ENCODE measurements at places on chromosomes 3 and 15.
A peak's percentile ranks its signal among the peaks of the same experiment; 100 is the strongest.

DNA sequence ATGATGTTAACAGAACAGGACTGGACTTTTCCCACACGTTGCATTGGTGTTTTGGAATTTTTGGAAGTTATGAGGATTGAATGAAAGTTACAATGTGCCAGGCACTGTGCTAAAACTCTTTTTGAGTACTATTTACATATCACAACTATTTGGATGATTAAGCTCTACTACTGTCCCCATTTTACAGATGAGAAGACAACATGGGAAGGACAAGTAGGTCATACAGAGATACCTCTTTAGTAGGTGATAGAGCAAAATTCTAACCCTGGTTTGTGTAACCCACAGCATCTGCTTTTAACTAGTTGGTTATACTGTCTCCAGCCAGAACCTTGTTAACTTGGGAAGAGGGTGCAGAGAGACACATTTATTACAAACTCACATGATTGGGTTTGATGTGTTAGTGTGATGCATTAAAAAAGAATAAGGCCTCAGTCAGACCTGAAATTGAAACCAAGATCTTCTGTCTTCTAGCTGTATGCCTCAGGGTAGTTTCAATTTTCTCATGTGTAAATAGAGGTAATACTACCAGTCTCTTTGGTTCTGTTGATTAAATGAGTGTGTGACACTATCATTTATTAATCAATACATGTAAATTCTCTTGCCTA is 1.4 kb downstream of the NDUFB4 start:
- DNase-seq: no peak

GRCh38 chr3:150733373-150733935 is 29.5 kb downstream of the SIAH2 start:
- peak; percentile 66 for DNase-seq

DNA sequence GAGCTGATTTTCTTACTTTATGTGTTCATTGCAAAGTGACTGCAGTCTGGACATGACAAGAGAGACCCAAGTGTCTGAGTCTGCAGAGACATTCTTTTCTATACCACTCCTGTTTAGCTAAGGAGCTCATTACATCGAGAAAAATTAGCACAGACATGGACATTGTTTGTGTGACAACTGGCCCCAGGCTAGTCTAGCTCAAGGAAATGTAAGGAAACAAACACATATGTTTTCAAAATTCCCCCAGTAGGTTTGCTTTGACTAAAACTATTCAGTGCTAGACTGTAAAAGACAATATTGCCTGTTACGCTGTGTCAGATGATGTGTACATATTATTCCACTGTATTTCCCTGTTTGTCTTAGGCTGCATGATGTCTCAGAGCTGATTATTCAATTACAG is 40.9 kb downstream of the TPRG1 start:
- no peak for DNase-seq

DNA sequence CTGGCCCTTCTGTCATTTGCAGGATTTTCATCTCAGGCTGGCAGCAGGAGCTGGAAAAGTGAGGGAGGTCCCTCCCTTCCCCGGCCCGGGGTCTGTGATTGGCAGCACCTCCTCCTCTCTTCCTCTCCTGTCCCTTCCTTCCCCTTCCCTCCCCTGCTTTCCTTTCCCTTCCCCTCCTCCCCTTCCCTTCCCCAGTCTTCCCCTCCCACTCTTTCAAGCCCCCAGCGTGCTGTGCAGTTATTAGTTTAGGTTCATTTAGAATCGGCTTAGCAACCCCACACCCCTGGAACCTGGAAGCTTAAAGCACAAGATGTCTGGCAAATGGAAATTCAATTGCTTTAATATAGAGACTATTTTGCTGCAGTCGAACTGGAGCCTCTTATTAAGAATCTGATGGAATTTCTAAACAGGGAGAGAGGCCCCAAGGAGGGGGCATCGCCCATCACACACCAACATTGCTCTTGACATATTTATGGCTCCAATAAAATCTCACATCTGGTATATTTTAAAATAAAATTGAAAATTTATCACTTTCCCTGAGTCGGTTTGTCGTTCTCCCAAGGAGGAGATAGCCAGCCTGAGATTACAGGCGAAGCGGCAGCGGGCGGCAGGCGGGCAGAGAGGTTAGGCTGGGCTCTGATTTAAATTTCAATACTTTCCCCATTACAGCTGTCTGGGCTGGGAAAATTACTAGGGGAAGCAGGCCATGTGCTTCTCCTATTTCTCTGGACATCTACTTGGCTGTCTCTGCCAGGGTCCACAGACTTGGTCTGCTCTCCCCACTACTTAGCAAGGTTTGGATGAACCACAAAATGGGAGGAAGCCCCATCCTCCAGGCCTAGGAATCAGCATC is 98.9 kb downstream of the LINGO1 start:
- peak; percentile 52 for DNase-seq

- no peak for DNase-seq
Observed at GRCh38 chr3:188875413-188875812, 296.4 kb upstream of the TPRG1 start.

GRCh38 chr15:65962187-65962586 is 92.9 kb downstream of the RAB11A start:
- DNase-seq: no peak

GRCh38 chr3:67564008-67564407 is 90.4 kb downstream of the SUCLG2 start:
- no peak for DNase-seq

- DNase-seq: no peak
Observed at GRCh38 chr3:48991851-48992545, 2.0 kb downstream of the P4HTM start.

DNA sequence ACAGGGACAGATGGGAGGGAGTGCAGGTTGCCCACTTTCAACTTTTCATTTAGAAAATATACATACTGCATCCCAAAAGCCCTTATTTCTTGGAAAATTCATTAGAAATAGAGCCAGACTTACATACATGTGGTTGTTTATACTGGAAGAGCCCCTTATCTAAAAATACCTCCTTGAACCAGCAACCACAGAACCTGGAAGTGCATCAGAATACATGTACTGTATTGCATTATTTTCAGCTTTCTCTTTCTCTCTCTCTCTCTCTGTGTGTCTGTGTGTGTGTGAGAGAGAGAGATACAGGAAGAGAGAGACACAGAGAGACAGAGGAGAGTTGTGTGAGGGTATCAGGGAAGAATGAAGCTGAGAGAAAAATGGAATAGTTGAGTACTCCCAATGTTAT is 29.5 kb upstream of the LSAMP start:
- DNase-seq: no peak

- DNase-seq: no peak
Observed at GRCh38 chr15:65071381-65071811, 3.6 kb upstream of the RASL12 start.

DNA sequence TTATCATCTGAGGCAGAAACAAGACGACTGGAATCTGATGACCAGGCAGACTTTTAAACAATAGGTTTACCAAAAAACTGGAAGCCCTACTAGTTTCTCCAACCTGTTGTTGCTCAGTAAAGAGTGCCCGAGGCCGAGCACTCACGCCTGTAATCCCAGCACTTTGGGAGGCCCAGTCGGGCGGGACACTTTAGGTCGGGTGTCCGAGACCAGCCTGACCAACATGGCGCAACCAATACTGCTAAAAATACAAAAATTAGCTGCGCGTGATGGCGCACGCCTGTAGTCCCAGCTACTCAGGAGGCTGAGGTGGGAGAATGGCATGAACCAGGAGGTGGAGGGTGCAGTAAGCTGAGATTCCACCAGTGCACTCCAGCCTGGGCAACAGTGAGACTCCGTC is 1.1 kb upstream of the WDR5B start:
- peak; percentile 49 for DNase-seq

- no peak for DNase-seq
Observed at GRCh38 chr3:31197941-31198340, 303.5 kb upstream of the GADL1 start.

DNA sequence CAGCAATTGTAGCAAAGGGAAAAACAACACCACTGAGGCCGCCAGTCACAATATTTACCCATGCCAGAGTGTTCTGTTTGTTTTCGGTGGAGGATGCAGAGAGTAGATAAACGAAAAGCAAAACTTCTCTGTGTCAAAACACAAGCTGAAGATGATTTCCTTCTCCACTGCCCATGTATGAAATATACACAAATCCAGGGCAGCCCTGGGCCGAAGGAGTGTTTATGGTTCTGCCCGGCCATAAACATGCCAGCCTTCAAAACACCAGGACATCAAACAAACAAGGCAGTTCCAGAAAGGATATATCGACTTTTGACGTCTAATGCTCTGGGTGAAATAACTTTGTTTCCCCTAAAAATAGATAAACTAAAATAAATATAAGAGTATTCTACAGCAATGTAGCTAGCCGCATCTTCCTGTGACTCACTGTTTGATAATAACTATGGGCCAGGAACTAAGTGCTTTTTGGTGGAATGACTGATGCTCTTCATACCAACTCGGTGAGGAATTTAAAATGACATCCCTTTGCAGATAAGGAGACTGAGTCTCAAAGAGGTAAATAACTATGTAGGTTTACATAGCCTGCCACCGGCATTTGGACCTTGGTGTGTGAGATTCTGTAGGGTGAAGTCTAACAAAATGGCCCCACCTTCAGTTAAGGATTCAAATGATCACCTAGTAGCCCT is 82.8 kb downstream of the MAGI1 start:
- no peak for DNase-seq

- DNase-seq: no peak
Observed at GRCh38 chr3:133733226-133733625, 13.0 kb upstream of the TF start.

GRCh38 chr15:29635513-29636098 is 186.7 kb downstream of the TJP1 start:
- DNase-seq: peak; percentile 30

- DNase-seq: no peak
Observed at GRCh38 chr15:23690015-23690414, 2.9 kb upstream of the NDN start.

DNA sequence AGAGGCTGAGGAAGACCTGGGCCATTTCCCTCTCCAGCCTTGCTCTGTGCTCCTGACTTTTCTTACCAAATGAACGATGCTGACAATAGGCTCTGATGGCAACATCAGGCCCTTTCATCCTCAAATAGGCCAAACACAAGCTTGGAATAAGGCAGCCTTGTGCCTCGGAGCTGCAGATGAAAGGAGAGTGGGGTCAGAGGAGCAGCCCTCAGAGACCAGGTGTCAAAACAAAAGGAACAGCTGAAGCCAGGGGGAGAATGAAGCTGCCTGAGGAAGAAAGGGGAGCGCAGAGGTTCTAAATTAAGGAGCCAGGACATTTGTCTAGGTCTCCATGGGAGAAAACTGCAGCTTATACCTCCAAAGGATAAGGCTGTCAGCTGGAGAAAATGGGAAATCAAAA is 5.1 kb downstream of the BFSP2 start:
- DNase-seq: no peak

GRCh38 chr15:85756411-85757072 is 38.2 kb downstream of the KLHL25 start:
- peak; percentile 43 for DNase-seq

- DNase-seq: no peak
Observed at GRCh38 chr15:81380203-81380602, 6.2 kb upstream of the TMC3 start.

DNA sequence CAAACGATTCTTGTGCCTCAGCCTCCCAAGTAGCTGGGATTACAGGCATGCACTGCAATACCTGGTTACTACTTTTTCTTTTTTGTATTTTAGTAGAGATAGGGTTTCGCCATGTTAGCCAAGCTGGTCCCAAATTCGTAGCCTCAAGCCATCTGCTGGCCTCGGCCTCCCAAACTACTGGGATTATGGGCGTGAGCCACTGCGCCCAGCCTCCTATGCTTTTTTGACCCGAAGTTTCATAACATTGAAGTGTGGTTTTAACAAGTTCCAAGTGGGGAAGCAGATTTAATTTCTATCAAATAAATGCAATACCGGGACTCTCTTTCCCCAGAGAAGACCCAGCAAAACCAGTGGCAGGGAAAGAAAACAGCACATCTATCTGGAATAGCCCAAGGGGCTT is 13.7 kb downstream of the SH3BP5 start:
- DNase-seq: no peak

- DNase-seq: peak; percentile 44
Observed at GRCh38 chr15:66912441-66912840, 153.0 kb upstream of the SMAD3 start.

DNA sequence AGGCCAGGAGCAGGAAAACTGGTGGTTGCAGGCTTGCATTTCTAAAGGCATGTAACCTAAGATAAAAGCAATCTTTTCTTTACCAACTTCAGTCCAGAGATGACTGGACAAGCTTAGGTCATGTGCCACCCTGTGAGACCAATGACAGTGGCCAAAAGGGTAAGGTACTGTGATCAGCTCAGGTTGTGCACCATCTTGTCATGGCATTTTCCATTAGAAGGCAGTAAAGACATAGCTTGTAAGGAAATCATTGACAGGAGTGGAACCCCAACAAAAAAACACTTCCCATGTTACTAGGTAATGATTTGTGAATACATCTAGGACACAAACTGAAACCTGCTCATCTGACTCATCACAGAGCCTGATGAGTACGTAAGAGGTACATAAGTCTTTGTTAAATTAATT is 35.2 kb downstream of the SSR3 start:
- no peak for DNase-seq

- DNase-seq: no peak
Observed at GRCh38 chr15:80659375-80659774, 35.7 kb upstream of the ABHD17C start.

DNA sequence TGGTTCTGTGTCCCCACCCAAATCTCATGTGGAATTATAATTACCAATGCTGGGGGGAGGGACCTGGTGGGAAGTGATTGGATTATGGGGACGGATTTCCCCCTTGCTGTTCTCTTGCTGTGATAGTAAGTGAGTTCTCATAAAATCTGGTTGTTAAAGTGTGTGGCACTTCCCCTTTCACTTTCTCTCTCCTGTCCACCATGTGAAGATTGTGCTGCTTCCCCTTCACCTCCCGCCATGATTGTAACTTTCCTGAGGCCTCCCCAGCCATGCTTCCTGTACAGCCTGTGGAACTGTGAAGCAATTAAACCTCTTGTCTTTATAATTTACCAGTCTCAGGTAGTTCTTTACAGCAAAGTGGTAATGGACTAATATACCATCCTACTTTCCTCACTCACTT is 289.6 kb downstream of the EFHB start:
- DNase-seq: no peak

- no peak for DNase-seq
Observed at GRCh38 chr15:73906346-73907034, 19.8 kb upstream of the LOXL1 start.

DNA sequence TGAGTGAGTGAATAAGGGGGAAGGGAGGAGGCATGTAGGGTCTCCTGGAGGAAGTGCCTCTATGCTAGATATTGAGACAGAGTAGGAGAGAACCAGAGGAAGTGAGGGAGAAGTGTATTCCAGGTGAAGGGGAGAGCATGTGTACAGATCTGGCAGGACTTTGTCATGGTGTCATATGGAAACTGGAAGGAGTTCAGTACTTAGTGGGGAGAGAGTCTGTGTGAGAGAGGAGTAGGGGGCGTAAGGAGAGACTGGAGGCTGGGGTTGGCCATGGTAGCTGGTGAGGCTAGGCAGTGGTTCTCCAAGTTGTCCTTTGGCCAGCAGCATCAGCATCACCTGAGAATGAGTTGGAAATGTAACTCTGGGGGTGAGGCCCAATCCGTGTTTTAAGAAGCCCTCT is 29.6 kb upstream of the EPHB1 start:
- DNase-seq: no peak

DNA sequence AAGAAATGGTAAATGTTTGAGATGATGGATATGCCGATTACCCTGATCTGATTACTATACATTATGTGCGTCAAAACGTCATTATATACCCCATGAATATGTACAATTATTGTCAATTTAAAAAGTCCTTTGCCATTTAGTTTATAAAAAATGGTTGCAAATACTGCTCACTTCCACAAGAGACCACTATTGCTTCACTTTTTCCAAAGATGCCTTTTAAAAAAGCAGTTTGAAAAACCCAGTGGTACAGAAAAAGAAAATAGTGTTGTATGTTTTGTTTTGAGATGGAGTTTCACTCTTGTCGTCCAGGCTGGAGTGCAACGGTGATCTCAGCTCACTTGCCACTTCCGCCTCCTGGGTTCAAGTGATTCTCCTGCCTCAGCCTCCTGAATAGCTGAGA is 39.3 kb downstream of the EDEM1 start:
- no peak for DNase-seq
